GM04503 (cell line): ENCODE measurements at places on chromosomes 2 and 18.

- DNase-seq: no peak
Observed at GRCh38 chr2:216873573-216873972, 13.7 kb upstream of the TNP1 start.

DNA sequence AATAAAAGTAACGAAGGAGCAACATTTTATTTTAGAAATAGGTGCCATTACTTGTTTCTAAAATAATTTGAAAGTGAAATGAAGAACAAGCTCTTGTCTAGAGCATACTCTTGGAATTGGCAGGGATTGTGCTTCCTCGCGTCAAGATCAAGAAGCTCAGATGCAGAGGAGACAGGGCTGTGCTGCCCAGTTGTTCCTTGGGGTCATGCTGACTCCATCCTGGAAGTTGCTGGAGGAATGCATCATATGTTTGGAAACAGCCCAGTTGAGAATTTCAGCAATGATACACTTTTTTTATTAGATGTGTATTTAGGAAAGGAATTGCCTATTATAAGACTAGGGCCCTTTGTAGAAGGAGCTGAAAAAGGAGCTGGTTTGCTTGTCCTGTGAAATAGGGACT, 17.2 kb downstream of the LTBP1 start:
- DNase-seq: no peak

- DNase-seq: no peak
Observed at GRCh38 chr2:232549655-232550353, 553 bp downstream of the TIGD1 start.

GRCh38 chr2:72198532-72199241, 51.0 kb upstream of the CYP26B1 start:
- DNase-seq: peak; percentile 48

DNA sequence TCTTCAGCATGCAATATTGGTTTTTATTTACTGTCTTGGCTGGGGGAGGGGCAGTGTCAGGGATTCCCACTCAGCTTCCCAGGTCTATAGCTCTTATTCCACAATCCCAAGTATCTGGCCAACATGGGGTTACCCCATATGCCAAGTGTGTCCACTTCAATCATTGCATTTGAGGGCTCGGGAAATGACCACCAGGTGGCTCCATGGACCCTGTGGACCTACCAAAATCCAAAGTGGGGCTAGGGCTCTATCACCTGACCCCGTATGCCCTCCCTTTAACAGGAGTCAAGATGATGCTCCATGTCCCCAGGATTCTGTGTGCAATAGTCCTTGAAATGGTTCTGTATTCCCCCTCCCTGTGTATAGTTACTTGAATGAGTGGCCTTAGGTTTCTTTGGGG, 12.1 kb upstream of the TRAF3IP1 start:
- DNase-seq: no peak

- no peak for DNase-seq
Observed at GRCh38 chr18:12009581-12010140, 28.4 kb downstream of the IMPA2 start.

DNA sequence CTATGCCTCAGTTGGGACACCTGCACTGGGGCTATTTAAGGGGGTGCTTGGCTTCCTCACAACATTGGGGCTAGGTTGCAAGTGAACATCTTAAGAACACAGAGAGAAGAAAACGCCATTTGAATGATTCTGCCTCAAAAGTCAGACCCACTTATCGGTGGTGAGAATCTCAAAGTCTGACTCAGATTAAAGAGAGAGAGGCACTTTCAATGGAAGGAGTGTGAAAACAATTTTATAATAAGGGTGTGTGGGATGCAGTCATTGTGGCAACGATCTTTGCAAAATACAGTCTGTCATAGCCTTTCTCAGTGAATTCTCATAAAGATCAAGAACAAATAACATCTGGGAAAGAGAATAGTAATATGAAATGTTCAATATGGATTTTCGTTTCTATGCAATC, 41.8 kb downstream of the CCDC102B start:
- DNase-seq: no peak

GRCh38 chr2:72004201-72004915, 143.3 kb downstream of the CYP26B1 start:
- DNase-seq: no peak

- no peak for DNase-seq
Observed at GRCh38 chr2:218962859-218963492, 3.5 kb downstream of the CDK5R2 start.

DNA sequence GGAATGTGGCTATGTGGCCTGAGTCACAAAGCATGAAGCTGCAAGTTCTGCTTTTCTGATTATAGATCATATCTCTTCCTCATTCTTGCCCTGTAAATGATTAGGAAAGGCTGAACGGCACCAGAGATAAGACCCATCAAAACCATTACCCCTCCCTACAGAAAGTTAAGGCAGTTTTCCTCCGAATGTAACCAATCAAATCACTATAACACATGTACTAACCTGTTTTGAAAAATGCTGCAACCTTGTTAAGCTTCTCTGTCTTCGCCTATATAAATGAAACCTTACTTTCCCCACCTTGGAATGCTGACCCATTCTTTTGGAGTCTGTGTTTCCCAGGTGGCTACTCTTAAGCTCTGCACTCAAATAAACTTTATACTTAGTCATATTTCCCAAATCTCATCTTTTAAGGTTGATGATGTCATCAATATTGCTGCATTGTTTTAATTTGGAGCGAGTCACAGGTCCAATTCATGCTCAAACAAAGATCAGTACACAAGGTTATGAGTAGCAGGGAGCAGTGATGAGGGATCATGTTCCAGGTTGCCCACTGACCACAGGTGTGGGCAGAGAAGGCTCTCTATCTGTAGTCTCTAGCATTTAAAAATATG, 662.3 kb downstream of the IRS1 start:
- DNase-seq: no peak

DNA sequence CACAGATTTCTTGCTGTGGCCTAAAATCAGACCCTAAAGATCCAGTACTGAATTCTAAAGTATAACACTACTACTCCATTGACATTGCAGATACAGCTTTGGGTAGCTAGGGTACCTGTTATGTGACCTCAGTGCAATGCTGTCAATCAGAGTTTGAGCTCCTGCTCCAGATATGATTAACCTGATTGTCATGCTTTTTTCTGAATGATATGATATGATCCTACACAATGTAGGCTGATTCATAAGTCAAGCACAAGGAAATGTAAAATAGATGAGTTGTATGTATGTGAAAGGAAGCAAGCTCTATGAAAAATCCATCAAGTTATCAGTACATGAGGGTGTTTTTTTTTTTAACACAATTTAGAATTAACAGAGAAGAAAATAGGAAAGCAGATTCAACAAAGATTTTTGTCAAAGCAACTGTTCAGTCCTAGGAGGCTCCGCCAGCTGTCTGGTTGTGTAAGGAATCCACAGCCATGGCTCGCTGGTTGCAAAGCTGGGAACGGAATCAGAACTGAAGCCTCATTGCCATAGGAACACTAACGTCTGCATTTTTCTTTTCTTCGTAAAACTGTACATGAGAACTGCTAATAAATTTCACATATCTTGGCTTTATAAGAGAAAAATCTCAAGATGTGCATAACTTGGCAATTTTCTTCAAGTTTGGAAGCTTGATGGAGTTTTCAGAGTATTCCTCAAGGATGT, 52.9 kb downstream of the NR4A2 start:
- DNase-seq: no peak

DNA sequence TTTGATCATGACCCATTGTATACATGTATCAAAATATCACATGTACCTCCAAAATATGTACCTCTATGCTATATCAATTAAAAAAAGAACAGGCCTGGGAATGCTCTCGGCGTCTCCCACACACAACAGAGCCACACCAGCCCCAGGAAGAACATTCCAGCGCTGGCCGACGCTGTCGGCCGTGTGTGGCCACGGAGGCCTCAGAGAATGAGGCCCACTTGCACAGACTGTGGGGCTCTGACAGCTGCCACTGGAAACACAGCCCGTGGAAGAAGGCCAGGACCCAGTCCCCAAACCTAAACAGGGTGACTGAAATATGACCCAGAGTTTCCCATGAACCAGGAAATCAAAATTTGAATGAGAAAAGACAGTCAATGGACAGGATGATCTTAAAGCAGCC, 69.7 kb downstream of the EIPR1 start:
- no peak for DNase-seq

- DNase-seq: peak; percentile 11
Observed at GRCh38 chr2:228548230-228548629, 366.7 kb upstream of the SPHKAP start.

GRCh38 chr2:159071190-159071915, 102.9 kb downstream of the TANC1 start:
- peak; percentile 92 for DNase-seq

DNA sequence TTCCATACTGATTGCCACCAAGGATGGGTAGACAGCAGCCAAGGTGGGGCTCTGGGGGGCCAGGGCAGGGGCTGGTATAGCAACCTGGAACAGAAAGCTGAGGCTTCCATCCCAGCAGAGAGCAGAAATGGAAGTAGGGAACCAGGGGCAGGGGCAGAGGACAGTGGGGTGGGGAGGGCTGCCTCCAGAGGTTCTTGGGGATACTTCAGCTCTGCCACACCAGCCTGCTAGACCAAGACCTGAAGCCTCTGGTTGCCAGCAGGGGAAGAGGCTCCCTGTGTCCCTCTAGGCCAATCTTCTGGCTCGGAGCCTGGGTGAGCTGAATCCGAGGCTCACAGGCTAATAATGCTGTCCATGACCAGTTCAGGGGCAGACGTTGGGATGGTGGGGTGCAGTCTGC, 329.0 kb downstream of the DYSF start:
- DNase-seq: no peak
